ENCODE measurements at places on chromosomes 12 and 14.

GRCh38 chr12:48580831-48581230 is 11.0 kb upstream of the LALBA start:
- DNase-seq: no peak

DNA sequence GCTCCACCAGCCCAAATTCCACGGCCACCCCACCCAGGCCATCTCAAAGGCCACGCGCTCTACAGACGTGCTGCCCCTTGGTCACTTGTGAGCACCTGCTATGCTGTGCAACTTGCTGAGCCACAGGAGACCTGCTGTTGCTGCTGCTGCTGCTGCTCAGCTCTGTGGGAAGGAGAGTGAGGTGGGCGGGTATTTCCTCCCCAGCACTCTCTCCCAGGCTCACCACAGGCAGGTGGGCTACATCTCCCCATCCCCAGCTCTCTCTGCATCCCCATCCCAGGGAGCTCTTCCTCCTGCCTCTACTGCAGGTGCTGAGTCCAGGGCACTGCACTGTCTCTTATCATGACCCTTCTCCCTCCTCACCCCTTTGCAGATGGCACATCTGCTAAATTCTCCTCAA is 306.9 kb downstream of the BCL11B start:
- DNase-seq: no peak

- DNase-seq: no peak
Observed at GRCh38 chr12:1935242-1935641, 16.8 kb upstream of the CACNA2D4 start.

DNA sequence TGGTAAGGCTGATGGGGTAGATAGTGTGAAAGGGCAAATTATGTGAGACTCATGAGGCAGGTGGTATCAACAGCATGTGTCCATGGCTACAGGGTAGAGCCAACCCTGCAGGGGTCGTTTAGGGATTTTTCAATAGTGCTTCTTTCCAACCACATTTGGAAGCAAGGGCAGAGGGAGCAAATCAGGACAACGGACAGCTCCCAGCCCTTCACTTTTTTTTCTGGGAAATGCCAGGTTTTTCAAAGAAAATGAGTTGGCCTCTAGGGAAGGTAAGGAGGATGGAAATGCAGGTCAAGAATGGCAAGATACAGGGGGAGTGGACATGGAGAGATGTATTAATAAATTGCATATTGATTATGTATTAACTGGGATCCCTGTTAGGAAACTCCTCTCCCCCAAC is 4.9 kb upstream of the CMA1 start:
- no peak for DNase-seq

- DNase-seq: no peak
Observed at GRCh38 chr12:30145684-30146032, 361.9 kb upstream of the TMTC1 start.

GRCh38 chr14:98937712-98938505 is 334.1 kb downstream of the BCL11B start:
- DNase-seq: no peak

GRCh38 chr12:42936991-42937390 is 347.4 kb upstream of the PRICKLE1 start:
- no peak for DNase-seq

- DNase-seq: no peak
Observed at GRCh38 chr14:95948558-95948981, 71.9 kb downstream of the TUNAR start.

- DNase-seq: no peak
Observed at GRCh38 chr14:32724867-32725471, 213.7 kb upstream of the NPAS3 start.

Data from stimulated activated CD4-positive, alpha-beta T cell treated with anti-CD3 and anti-CD28 coated beads, Interleukin-1b, Interleukin-23, amount 100 ng/mL, for 1 hour (primary cell).